ENCODE measurements at places on chromosomes 13 and 19.

DNA sequence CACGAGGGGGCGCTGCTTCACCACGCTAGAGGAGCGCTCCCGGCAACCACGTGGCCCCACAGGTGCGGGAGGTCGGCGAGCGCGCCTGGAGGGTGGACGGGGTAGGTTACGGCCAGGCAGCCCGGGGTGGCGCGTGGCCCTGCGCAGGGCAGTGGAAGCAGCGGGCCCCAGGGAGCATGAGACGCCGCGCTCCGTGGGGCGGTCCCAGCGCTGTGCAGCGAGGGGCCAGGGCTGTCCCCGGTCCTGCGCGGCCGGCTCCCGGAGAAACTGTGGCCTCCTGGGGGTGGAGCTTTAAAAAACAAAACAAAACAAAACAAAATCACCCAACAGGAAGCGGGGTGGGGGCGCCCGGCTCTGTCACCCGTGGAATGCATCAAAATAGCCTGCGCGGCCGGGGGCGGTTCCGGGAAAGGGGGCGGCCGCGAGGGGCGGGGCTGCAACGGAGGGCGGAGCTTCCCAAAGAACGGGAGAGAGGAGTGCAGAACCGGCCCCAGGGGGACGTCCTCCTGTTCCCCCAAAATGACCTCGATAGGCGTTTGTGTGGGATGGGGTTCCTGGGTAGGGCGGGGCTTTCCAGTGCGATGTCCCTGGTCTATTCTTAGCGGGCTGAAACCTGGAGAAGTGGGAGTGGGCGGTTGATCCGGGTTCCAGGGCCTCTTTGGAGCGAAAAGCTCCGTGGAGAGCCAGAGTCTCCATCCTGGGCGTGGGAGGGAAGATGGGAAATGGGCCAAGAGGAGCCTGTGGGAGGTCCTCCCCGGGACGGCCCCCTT is 27.3 kb downstream of the NUMBL start:
- peak overlapping the region; percentile 76 for H3K4me3 ChIP-seq
- peaks cover 4% of the 10 kb centered on the region for H3K36me3 ChIP-seq
- no peaks in the 10 kb centered on the region for H3K27me3 ChIP-seq
- H3K27ac ChIP-seq, result peak overlapping the region; percentile 83
- peaks cover 28% of the 10 kb centered on the region for H3K4me1 ChIP-seq

DNA sequence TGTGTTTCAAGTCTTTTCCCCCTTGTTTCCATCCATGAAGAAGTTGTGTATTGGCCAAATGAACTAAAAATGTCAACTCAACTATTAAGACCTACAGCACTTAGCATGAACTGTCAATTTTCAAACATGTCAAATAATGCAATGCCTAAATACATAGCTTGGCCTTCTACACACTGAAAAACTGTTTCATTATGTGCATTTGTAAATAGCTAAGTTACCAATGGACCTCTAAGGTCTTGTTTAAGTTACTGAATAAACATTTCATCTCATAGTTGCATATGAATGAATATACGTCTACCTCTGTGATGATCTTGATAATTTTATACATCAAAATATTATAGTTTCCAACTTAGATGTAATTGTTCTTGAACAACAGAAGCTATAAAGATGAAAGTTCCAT is 744.5 kb downstream of the EFNB2 start:
- no peak overlapping the region for H3K4me3 ChIP-seq
- no peak overlapping the region for H3K27ac ChIP-seq
- DNase-seq, result no peak
- H3K27me3 ChIP-seq, result no peaks in the 10 kb centered on the region
- H3K4me1 ChIP-seq, result no peaks in the 10 kb centered on the region

GRCh38 chr13:34733721-34734120 is 208.3 kb upstream of the NBEA start:
- no peaks in the 10 kb centered on the region for H3K27me3 ChIP-seq
- no peaks in the 10 kb centered on the region for H3K4me1 ChIP-seq
- no peak for DNase-seq
- no peak overlapping the region for H3K27ac ChIP-seq

GRCh38 chr19:7478173-7478842 is 10.5 kb downstream of the PEX11G start:
- no peak for DNase-seq
- peaks cover 6% of the 10 kb centered on the region for H3K4me1 ChIP-seq
- no peaks in the 10 kb centered on the region for H3K27me3 ChIP-seq

GRCh38 chr13:75418997-75419396 is 63.0 kb downstream of the TBC1D4 start:
- DNase-seq, result no peak
- no peak overlapping the region for H3K27ac ChIP-seq
- no peaks in the 10 kb centered on the region for H3K27me3 ChIP-seq
- H3K4me1 ChIP-seq, result peaks cover 3% of the 10 kb centered on the region

DNA sequence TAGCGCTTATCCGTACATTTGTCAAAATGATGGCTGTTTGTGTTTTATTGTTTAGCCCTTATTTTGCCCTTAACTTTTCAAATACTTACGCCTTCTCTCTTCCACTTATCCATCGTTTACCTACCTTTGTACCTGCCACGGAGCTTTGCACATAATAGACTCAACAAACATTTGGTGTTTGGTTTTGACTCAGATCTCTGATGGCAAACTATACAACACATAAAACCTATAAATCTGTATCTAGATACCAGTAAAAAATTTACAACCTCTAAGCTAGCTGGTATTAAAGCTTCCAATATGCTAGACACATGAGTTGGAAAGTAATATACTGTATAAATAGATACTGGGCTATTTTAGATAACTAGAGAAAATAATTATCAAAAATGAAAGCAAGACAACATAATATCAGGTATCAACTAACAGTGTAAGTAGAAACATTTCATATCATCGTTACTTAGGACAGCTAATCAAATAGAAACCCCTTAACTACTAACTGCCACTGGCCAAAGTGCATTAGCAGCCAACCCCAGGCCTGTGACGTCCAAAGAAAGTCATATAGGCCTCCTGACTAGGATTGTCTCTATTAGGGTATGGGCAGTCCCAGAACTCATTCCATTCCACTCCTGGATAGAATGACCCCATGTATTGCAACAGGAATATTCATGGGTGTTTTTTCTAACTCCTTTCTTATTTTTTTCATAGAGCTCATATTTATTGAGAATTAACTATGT is 53.8 kb downstream of the KCTD12 start:
- H3K4me3 ChIP-seq, result no peak overlapping the region
- peaks cover 5% of the 10 kb centered on the region for H3K4me1 ChIP-seq
- H3K27ac ChIP-seq, result no peak overlapping the region
- peaks cover 2% of the 10 kb centered on the region for H3K27me3 ChIP-seq

- no peak overlapping the region for H3K4me3 ChIP-seq
- no peaks in the 10 kb centered on the region for H3K36me3 ChIP-seq
- H3K4me1 ChIP-seq, result peaks cover 4% of the 10 kb centered on the region
- H3K27me3 ChIP-seq, result no peaks in the 10 kb centered on the region
- no peak overlapping the region for H3K27ac ChIP-seq
- DNase-seq, result no peak
Measured at GRCh38 chr19:17481986-17482385, 11.7 kb downstream of the SLC27A1 start.

- no peak for DNase-seq
- no peak overlapping the region for H3K4me3 ChIP-seq
- no peaks in the 10 kb centered on the region for H3K27me3 ChIP-seq
- no peaks in the 10 kb centered on the region for H3K4me1 ChIP-seq
Measured at GRCh38 chr13:104737713-104738112, 1671.5 kb upstream of the SLC10A2 start.

DNA sequence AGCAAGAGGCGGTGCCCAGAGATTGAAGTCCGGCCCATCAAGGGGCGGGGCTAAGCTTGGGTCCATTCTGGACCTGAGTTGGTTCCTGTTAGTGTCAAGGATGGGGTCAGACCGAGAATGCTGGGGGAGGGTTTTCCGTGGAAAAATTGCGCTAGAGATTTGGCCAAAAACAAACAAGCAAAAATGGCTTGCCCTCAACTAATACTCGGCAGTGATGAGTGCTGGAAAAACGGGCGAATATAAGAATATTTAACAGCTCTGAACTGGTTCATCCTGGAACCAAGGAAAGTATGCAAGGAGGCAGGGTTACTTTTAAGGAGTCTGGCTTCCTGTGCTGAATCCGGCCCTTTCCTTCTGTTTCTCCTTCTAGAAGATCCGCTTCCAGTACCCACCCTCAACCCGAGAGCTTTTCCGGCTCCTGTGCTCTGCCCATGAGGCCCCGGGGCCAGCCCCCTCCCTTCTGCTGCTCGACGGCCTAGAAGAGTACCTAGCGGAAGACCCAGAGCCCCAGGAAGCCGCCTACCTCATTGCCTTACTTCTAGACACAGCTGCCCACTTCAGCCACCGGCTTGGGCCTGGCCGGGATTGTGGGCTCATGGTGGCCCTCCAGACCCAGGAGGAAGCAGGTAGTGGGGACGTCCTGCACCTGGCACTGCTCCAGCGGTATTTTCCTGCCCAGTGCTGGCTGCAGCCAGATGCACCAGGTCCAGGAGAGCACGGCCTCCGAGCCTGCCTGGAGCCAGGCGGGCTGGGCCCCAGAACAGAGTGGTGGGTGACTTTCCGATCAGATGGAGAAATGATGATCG is 880 bp downstream of the SWSAP1 start:
- DNase-seq, result peak; percentile 68
- peaks cover 42% of the 10 kb centered on the region for H3K4me1 ChIP-seq
- no peak overlapping the region for H3K4me3 ChIP-seq
- peaks cover 16% of the 10 kb centered on the region for H3K36me3 ChIP-seq
- H3K27me3 ChIP-seq, result no peaks in the 10 kb centered on the region

GRCh38 chr19:5932146-5932545 is 18.1 kb downstream of the CAPS start:
- no peaks in the 10 kb centered on the region for H3K27me3 ChIP-seq
- no peak overlapping the region for H3K27ac ChIP-seq
- H3K36me3 ChIP-seq, result peaks cover 29% of the 10 kb centered on the region
- DNase-seq, result no peak
- no peaks in the 10 kb centered on the region for H3K4me1 ChIP-seq

GRCh38 chr19:19418555-19419260 is 13.2 kb downstream of the GATAD2A start:
- peaks cover 78% of the 10 kb centered on the region for H3K4me1 ChIP-seq
- peaks cover 21% of the 10 kb centered on the region for H3K36me3 ChIP-seq
- H3K4me3 ChIP-seq, result no peak overlapping the region
- peak overlapping the region; percentile 56 for H3K27ac ChIP-seq
- no peak for DNase-seq

GRCh38 chr19:12597594-12597993 is 13.0 kb downstream of the ZNF490 start:
- peaks cover 10% of the 10 kb centered on the region for H3K36me3 ChIP-seq
- no peaks in the 10 kb centered on the region for H3K27me3 ChIP-seq
- H3K4me3 ChIP-seq, result no peak overlapping the region
- H3K27ac ChIP-seq, result no peak overlapping the region
- no peak for DNase-seq

GRCh38 chr13:45732916-45733315 is 30.8 kb downstream of the CBY2 start:
- peaks cover 2% of the 10 kb centered on the region for H3K4me1 ChIP-seq
- DNase-seq, result no peak
- H3K4me3 ChIP-seq, result no peak overlapping the region
- H3K27me3 ChIP-seq, result peaks cover 3% of the 10 kb centered on the region
- H3K27ac ChIP-seq, result no peak overlapping the region
- no peaks in the 10 kb centered on the region for H3K36me3 ChIP-seq

GRCh38 chr19:35756377-35757230 is at the start of gene HSPB6:
Gene HSPB6 (minus strand): TSS chr19:35757029. CDS start chr19:35757008, 21 bp downstream.
- H3K27ac ChIP-seq, result peak within 1 kb of the TSS; percentile 97
- H3K36me3 ChIP-seq, result peaks cover 11% of the 10 kb centered on the region
- peaks cover 34% of the 10 kb centered on the region for H3K4me1 ChIP-seq
- no peak for DNase-seq

DNA sequence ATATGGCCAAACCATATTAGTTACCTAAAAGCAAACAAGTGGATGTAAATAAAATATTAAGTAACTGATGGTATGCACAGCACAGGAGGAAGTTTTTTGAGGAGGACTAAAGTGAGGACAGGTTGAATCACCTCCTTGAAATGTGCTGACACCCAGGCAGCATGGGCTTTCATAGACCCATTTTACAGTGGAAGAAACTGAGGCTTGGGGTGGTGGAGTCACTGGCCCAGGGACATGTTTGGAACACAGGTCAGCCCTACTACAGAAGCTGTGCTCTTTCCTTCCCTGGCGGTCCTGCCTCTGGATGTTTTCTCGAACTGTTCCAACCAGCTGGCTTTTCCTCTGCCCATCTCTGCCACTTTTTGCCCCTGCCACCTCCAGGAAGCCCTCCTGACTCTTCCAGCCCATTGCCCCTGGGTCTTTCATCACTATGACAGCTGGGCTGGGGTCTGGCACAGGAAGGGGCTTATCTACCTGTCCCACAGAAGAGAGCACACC is 11.2 kb upstream of the PTPRS start:
- H3K36me3 ChIP-seq, result no peaks in the 10 kb centered on the region
- peaks cover 39% of the 10 kb centered on the region for H3K27me3 ChIP-seq
- H3K4me3 ChIP-seq, result no peak overlapping the region
- DNase-seq, result no peak
- H3K27ac ChIP-seq, result no peak overlapping the region

- no peak overlapping the region for H3K27ac ChIP-seq
- H3K27me3 ChIP-seq, result peaks cover 4% of the 10 kb centered on the region
- H3K4me3 ChIP-seq, result no peak overlapping the region
- DNase-seq, result no peak
Measured at GRCh38 chr13:93769101-93769500, 542.5 kb downstream of the GPC6 start.

DNA sequence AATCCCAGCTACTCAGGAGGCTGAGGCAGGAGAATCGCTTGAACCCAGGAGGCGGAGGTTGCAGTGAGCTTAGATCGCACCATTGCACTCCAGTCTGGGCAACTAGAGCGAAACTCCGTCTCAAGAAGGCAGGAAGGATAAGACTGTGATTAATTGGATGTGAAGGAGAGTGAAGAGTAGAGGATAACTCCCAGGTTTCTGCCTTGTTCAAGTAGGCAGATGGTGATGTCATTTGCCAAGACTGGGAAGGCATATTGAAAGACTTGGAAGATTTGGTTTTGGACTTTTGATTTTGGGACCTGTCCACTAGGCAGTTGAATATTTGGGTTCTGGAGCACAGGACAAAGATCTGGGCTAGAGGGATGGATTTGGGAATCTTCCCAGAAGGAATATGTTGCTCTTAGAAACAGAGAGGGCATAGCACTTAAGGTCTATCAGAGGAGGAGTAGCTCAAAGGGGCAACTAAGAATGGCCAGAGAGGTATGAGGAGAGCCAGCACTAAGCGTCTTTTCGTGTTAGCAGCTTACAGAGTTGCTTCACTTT is 20.0 kb downstream of the GARRE1 start:
- no peak for DNase-seq
- H3K4me3 ChIP-seq, result no peak overlapping the region
- H3K4me1 ChIP-seq, result peaks cover 62% of the 10 kb centered on the region
- no peak overlapping the region for H3K27ac ChIP-seq
- peaks cover 14% of the 10 kb centered on the region for H3K36me3 ChIP-seq
- no peaks in the 10 kb centered on the region for H3K27me3 ChIP-seq

GRCh38 chr13:112972258-112972657 is 3.2 kb downstream of the MCF2L start:
- no peak overlapping the region for H3K4me3 ChIP-seq
- peaks cover 18% of the 10 kb centered on the region for H3K4me1 ChIP-seq
- no peak for DNase-seq

- peaks cover 8% of the 10 kb centered on the region for H3K36me3 ChIP-seq
- DNase-seq, result peak; percentile 65
- no peak overlapping the region for H3K4me3 ChIP-seq
- no peak overlapping the region for H3K27ac ChIP-seq
Measured at GRCh38 chr13:113951246-113951999, 22.5 kb downstream of the C13orf46 start.

- peaks cover 70% of the 10 kb centered on the region for H3K4me1 ChIP-seq
- peak overlapping the region; percentile 83 for H3K27ac ChIP-seq
- peak overlapping the region; percentile 41 for H3K4me3 ChIP-seq
- peaks cover 4% of the 10 kb centered on the region for H3K36me3 ChIP-seq
- H3K27me3 ChIP-seq, result no peaks in the 10 kb centered on the region
- peak; percentile 65 for DNase-seq
Measured at GRCh38 chr19:8569066-8569771, 8.0 kb downstream of the MYO1F start.

- DNase-seq, result no peak
- peaks cover 10% of the 10 kb centered on the region for H3K4me1 ChIP-seq
- no peak overlapping the region for H3K4me3 ChIP-seq
Measured at GRCh38 chr13:22018076-22018835, 347.4 kb downstream of the FGF9 start.

Data from activated naive CD8-positive, alpha-beta T cell treated with anti-CD3 and anti-CD28 coated beads, Interleukin-2, amount 50 U/mL, for 24 hours (primary cell).